Stimulated activated CD4-positive, alpha-beta T cell treated with anti-CD3 and anti-CD28 coated beads, Interleukin-1b, Interleukin-23, amount 100 ng/mL, for 24 hours (primary cell): ENCODE measurements at places on chromosomes 6 and 20.

DNA sequence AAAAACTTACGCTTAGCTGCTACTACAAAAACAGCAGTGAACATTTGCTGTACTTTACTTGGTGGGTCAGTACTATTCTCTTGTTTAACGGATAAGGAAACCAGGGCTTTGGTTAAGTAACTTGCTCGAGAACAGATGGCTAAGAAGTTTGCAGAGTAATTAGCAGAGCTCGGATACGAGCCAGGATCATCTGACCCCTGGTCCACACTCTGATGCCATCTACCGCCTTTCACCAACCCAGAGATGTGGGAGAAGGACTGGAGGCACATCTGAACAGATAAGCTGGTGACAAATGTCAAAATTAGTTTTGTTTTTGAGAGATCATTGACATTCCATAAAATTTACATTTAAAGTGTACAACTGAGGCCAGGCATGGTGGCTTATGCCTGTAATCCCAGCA, 18.9 kb upstream of the RPL7L1 start:
- no peak for DNase-seq

DNA sequence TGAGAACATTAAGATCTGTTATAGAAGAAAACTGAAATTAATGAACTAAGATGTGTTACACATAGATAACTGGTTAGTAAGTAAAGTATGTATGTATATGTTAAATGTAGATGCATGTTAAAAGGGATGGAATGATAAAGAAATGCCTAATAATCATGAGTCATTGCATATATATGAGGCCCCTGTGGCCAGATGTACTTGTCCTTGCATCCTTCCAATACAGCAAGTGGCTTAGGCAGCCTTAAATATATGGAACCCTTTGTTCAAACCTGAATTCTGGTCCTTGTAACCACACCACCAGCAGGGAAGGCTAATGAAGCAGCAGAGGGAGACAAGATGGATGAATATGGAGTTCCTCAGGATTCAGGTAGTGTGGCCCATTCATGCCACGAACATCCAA, 9.8 kb upstream of the AKAP7 start:
- no peak for DNase-seq

DNA sequence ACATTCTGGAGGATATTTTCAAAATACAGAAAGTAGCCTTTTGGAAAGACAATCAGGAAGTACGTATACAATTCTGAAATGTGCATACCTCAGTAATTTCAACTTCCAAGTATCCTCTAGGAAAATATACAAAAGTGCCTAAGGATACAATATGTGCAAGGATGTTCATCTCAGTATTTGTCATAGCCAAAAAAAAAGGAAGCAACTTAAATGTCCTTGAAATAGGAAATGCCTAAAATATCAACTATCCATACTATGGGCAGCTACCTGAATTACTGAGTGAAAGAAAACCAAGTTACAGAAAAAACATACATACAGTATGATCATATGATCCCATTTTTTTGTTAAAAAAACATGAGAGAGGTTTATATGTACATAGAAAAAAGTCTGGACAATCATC, 1.5 kb downstream of the PPIL1 start:
- DNase-seq, result no peak

DNA sequence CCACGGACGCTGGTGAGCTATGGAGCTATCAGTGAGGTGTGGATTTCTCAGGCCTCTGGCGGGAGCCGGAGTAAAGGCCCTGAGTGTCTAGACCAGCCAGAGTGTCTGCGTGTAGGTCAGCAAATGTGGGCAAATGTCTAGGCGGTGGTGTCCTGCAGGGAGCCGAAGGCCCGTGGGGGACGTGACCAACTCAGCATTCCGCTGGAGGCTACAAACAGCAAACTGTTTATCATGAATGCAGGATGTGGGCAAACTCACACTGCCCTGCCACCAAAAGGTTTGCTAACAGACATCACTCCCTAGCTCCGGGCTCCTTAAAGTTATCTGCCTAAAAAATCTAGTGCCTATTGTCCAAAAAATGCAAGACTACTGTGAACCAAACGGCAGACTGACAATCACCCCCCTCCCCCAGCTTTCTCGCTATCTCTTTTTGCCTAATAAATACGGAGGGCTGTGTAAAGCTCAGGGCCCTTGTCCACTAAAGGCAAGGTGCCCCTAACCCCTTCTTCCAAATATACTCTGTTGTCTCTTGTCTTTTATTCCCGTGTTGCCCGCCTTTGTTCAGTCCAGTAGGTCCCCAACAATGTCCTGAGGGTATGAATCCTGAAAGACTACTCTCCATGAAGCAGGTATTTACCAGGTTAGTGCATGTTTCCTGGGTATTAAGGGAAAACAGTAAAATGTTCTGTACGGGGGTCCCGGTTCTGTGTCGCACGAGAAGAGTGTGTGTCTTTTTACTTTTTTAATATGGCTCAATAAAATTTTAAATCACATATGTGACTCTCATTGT, 29.0 kb upstream of the AFDN start:
- no peak for DNase-seq

GRCh38 chr6:70103798-70104197, 199.1 kb downstream of the COL9A1 start:
- DNase-seq, result no peak
